Lung (tissue), 17 donors: ENCODE measurements at places on chromosomes 13 and 19. TPM values are rescaled to one million over a fixed set of nuclear protein-coding genes. Genes with fewer than 3 reads are reported as not detected.
A peak's percentile ranks its signal among the peaks of the same experiment; 100 is the strongest.

- DNase-seq, result no peak
These were observed 188.7 kb upstream of the SOX21 start for GRCh38 chr13:94901070-94901469.

DNA sequence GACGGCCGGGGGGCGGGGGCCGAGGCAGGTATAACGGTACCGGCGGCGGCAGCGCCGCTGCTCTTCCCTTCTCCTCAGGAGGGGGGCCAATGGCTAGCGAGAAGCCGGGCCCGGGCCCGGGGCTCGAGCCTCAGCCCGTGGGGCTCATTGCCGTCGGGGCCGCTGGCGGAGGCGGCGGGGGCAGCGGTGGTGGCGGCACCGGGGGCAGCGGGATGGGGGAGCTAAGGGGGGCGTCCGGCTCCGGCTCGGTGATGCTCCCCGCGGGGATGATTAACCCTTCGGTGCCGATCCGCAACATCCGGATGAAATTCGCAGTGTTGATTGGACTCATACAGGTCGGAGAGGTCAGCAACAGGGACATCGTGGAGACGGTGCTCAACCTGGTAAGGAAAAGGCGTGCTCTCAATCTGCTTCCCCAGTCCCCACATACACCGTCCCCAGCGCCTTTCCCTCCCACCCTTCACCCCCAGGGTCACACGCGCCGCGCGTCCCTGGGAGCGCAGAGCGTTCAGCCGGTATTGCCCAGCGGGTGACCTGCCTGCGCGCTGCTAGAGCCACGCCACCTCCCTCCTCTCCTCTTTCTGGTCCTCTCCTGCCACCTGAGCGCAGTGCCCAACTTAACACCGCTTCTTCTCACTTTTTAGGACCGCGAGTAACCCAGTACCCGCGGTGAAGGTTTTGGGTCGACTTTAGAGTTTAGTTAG, 814 bp downstream of the NBEA start:
- DNase-seq, result peak; percentile 47

The PLK5 gene
- total RNA-seq, result not detected

- peak; percentile 94 for DNase-seq
These were observed 4.1 kb upstream of the KCNC3 start for GRCh38 chr19:50333235-50333736.

DNA sequence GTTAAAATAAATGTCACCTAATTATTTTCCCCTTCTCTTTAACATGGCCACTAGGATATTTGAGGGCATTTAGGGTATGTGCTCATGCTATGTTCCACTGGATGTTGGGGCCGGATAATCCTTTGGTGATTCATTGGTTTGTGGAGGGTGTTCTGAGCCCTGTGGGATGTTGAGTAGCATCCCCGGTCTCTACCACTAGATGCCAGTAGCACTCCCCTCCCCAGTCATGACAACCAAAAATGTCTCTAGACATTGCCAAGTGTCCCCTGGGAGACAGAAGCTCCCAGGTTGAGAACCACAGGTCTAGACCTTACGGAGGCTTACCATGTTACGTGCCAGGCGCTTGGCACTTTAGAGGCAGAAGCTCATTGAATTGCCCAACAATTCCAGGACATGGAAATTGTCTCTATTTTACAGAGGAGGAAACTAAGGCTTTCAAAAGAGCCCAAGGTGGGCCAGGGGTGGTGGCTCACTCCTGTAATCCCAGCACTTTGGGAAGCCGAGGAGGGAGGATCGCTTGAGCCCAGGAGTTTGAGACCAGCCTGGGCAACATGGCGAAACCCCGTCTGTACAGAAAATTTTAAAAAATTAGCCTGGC, 14.1 kb downstream of the SHANK1 start:
- DNase-seq, result peak; percentile 42

GRCh38 chr19:3690551-3691371, 9.5 kb downstream of the PIP5K1C start:
- DNase-seq, result no peak

The ATP7B gene
- total RNA-seq, result 10.2 TPM

The KCNC3 gene
- total RNA-seq, result 13.2 TPM

GRCh38 chr19:4593409-4593851, 33.9 kb upstream of the SEMA6B start:
- no peak for DNase-seq

The C19orf85 gene
- not detected for total RNA-seq
